ENCODE measurements at places on chromosomes 11 and 22. TPM values are rescaled to one million over a fixed set of nuclear protein-coding genes. Genes with fewer than 3 reads are reported as not detected.

- H3K36me3 ChIP-seq, result peaks cover 49% of the 10 kb centered on the region
- H3K4me1 ChIP-seq, result peaks cover 39% of the 10 kb centered on the region
- H3K27ac ChIP-seq, result peak overlapping the region; percentile 99
- peak overlapping the region; percentile 91 for H3K4me3 ChIP-seq
Observed at GRCh38 chr11:60972182-60973030, 926 bp downstream of the CD6 start.

The OR10G4 gene
- total RNA-seq, result not detected

- DNase-seq, result no peak
- H3K27ac ChIP-seq, result no peak overlapping the region
- H3K27me3 ChIP-seq, result no peaks in the 10 kb centered on the region
Observed at GRCh38 chr11:69062873-69063651, 14.3 kb downstream of the TPCN2 start.

- no peak overlapping the region for H3K27ac ChIP-seq
- H3K27me3 ChIP-seq, result no peaks in the 10 kb centered on the region
- no peak for DNase-seq
- no peak overlapping the region for H3K4me3 ChIP-seq
- peaks cover 7% of the 10 kb centered on the region for H3K36me3 ChIP-seq
Observed at GRCh38 chr11:125517116-125517770, 21.2 kb upstream of the FEZ1 start.

DNA sequence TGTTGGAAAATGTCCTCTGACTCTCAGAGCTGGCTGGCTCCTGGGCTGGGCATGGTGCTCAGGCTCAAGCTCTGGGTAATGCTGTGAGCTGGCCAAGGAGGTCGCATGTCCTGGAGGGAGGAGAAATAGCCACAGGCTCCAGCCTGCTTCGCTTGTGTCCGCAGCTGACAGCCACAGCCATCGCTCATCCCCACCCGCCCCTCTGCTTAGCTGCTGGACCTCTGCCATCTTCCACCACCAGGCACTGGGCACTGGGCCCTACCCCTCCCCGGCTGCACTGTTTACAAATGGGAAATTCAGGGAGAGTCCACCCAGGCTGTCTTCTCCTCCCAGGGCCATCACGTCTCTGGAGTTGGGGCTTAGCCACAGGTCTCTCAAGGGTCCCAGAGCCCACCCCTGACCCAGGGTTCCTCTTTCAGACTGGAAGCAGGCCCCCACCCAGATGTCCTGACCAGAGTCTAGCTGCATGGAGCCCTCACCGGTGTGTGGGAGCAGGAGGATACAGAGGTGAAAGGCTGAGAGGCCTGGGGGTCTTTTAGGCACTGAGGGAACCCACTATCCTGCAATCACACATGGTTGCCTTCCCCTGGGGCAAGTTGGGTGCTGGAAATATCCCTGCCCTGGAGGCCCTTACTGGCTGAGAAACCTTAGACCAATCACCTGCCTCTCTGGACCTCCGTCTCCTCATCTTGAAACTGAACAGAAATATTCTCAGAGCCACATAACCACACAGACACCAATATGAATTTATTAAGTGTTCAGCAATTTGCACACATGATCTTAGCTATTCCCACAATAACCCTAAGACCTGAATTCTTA is 62.7 kb downstream of the CD82 start:
- H3K4me1 ChIP-seq, result peaks cover 19% of the 10 kb centered on the region
- no peaks in the 10 kb centered on the region for H3K27me3 ChIP-seq
- no peak for DNase-seq
- no peaks in the 10 kb centered on the region for H3K36me3 ChIP-seq

Measured in activated naive CD8-positive, alpha-beta T cell treated with anti-CD3 and anti-CD28 coated beads for 36 hours (primary cell).